ENCODE measurements at places on chromosomes 11 and 22.

GRCh38 chr22:37241351-37242142 is 2.5 kb downstream of the RAC2 start:
- DNase-seq: peak; percentile 7

DNA sequence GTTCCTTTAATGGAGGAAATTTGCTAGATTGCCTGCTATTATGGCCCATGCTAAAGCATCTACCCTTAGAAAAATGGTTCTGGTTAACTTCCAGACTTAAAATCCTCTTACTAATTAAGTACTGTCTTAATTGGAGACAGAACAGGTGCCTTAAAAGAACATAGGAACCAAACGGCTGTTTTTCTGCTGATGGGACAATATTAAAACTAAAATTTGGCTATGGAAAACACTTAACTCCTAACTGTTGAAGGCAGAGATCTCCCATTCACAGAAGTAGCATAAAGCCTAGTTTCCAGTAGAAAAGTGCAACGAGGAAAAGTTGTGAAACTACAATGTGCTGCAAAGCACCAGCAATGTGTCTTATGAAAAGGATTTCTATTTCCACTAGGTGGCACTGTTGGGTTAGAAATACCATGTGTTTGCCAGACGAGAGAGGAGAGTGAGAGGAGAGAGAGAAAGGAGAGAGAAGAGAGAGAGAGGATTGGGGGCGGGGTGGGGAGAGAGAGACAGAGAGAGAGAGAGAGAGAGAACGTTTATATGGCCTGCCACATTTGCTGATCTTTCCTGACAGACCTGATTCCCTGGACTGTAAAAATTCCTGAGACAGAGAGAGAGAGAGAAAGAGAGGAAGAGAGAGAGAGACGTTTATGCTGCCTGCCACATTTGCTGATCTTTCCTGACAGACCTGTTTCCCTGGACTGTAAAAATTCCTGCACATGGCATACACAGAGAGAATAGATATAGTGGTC is 51.5 kb downstream of the FAM181B start:
- DNase-seq: peak; percentile 78

- no peak for DNase-seq
Measured at GRCh38 chr11:13818325-13818724, 144.2 kb upstream of the SPON1 start.

- no peak for DNase-seq
Measured at GRCh38 chr22:38142606-38143005, 32.1 kb upstream of the BAIAP2L2 start.

DNA sequence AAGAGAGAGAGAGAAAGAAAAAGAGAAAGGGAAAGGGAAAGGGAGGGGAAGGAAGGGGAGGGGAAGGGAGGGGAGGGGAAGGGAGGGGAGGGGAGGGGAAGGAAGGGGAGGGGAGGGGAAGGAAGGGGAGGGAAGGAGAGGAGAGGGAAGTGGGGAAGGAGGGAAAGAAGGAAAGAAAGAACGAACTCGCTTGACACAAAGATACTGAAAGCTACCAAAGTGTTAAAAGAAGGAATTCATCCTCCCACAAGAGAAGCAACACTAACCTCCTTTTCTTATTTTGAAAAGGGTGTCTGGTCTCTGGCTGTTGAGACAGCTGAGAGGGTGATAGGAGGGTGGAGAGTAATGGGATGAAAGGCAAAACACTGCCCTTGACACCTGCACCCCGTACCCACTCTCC is 172.6 kb downstream of the SHANK2 start:
- no peak for DNase-seq

DNA sequence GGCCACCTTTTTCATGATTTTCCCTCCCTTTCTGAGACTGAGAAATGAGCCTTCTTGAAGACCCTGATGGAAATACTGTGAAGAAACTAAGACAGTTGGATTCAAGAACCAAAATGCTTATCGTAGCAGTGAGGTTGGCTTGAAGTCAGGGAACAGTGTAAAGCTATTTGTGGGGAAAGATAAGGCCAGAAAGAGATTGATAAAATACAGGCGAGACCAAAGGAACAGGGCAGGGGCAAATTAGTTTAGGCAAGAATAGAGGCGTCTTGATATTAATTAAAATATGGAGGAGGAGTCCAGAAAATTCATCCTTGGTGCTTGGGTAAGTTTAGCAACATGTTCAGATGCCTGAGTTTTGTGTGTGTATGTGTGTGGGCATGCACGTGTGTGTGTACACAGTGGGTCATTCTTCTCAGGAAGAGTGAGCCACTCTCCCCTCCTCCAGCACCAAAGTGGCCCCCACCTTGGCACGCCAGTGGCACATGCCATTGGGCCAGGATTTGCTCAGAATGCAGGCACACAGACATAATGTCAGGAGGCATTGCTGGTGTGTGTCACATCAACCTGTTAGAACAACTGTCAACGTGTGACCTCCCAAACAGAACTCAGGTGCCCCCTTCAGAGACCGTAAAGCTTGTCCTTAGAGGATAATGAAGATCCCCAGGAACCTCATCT is 3.9 kb upstream of the EHF start:
- no peak for DNase-seq

DNA sequence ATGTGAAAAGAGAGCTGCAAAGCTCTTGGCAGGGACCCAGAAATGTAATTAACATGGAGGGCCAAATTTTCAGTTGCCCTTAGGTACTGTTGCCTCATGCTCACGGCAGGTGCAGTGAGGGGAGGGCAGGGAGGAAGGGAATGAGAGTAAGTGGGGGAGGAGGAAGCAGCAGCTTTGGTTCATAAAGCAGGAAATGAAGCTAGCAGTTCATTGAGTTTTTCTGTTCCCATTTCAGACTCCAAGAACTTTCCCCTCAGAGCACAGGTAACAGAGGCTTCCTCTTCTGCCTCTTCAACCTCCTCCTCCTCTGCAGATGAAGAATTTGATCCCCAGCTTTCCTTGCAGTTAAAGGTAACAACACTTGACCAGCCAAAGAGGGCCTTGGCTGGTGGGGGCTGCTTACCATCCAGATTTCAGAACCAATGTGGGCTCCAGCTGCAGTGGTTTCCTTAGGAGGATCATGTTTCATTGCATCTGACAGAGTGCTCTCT is 57.9 kb upstream of the PARVA start:
- DNase-seq: no peak

GRCh38 chr22:24482575-24482974 is 12.6 kb upstream of the UPB1 start:
- peak; percentile 25 for DNase-seq

DNA sequence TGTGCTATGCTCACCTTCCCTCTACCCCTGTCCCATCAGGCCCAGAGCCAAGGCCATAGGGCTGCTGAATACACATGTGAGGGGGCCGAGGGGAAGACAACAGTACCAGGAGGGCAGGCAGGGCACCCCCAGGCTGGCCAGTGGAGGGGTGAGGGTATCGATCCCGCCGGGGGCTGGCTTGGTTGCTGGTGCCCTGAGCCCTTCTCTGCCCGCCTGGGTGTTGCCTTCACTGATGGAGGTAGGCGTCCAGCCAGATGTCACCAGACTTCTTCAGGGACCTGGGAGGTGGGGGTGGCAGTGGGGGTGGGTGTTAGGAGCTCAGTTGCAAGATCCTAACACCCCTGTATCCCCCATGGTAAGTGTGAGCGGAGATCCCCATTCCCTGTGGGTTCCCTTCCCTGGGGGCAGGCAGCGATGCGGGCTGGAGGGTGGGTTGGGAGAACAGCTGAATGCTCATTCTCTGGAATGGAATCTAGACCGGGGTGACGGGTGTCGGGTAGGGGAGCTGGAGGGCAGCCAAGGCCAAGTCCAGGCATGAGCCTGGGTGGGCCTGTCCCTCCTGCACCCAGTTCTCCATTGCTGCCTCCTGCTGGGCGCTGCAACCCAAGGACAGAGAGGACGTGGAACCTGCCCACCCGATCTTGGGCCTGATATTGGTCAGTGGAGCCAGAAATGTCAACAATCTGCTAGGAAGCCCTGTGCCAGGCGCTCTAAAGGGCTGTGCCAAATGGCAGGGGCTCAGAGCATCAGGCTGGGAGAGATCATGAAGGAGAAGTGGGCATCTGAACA is 17.6 kb downstream of the FADS3 start:
- DNase-seq: no peak

- DNase-seq: no peak
Measured at GRCh38 chr11:131537748-131538147, 167.3 kb downstream of the NTM start.

DNA sequence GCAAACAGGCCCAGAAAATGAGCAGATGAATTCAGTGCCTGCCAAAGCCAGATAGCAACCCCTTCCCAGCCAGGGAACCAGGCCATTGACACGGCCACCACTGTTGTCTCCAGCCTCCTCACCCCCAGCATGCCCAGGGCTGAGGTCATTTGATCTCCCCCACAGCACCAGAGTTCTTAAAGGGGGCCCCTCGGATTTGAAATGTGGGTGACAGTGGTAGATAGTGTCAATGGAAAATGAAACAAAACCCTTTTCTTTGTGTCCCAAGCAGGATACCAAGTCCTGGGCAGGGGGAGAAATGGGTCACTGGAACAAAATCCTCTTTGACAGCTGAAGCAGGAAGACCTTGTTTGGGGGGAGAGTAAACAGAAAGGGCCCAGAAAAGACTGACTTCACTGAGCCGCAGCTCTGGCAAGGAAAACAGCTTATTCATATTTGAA is 14.3 kb upstream of the ACCSL start:
- no peak for DNase-seq

GRCh38 chr11:69368119-69368880 is 74.3 kb downstream of the MYEOV start:
- DNase-seq: no peak

DNA sequence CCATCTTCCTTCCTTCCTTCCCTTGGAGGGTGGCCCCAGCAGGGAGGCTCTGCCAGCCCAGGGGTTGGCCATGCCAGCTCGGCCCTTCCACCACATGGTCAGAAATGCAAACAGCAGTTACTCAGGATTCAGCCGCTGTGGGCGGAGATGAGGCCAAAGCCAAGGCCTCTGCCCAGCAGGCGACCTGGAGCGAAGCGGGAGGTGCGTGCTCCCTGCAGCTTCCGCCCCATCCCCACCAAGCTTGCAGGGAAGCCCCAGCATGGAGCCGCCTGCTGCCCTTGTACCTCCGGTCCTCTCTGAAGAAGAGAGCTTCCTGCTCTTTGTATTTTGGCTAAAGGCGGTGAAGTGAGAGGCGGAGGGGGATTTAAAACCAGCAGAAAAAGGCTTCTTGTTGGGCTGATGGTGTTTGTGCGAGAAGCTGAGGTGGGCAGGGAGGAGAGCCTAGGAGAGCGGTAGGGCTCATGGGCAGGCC is 50.4 kb downstream of the ANO1 start:
- DNase-seq: no peak

DNA sequence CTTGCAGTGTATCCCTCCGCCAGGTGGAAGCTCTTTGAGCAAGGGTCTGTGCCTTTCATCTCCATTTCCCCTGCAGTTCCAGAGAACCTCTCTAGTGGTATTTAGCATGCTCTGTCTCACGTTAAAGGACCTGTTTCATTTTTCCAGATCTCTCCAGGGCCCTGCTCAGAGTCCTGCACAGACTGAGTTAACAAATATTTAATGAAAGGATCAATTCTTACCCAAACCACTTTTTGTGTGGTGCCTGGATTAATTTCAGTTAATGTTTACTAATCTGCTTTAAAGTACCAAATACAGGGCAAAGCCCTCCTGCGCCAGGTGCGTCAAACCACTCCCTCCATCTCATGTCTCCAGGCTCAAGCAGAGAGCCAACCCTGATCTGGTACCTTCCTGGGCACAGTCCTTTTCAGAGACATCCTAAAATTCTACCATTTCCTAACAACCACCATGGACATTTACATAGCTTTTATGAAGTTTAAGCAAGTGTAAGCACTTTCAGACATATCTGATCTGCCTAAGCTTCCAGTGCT is 18.7 kb upstream of the ACER3 start:
- no peak for DNase-seq

- DNase-seq: no peak
Measured at GRCh38 chr22:35422145-35422544, 22.2 kb downstream of the MCM5 start.
